ENCODE measurements at places on chromosomes 16 and 17.

GRCh38 chr17:43587647-43588046 is 41.5 kb upstream of the ETV4 start:
- no peak overlapping the region for H3K4me3 ChIP-seq
- no peak for ATAC-seq
- no peaks in the 10 kb centered on the region for H3K36me3 ChIP-seq
- no peak overlapping the region for H3K27ac ChIP-seq
- peaks cover 5% of the 10 kb centered on the region for H3K4me1 ChIP-seq

GRCh38 chr17:80191865-80192661 is 22.2 kb downstream of the CARD14 start:
- no peak overlapping the region for H3K27ac ChIP-seq
- no peak overlapping the region for H3K4me3 ChIP-seq
- H3K36me3 ChIP-seq: no peaks in the 10 kb centered on the region

DNA sequence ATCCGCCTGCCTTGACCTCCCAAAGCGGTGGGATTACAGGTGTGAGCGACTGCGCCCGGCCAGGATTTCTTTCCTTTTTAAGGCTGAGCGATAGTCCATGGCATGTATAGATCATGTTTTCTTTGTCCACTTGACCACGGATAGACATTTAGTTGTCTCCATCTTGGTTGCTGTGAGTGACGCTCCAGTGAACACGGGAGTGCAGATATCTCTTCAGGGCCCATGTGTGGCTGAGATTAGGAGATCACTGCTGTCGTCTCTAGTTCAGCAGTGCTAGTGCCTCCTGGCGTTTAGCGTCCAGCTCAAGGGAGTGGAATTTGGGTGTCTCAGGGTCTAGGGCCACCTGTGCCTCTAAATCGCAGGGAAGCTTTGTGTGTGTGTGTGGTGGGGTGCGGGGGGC is 41.5 kb downstream of the ABCC1 start:
- H3K27ac ChIP-seq: peak overlapping the region; percentile 17
- H3K36me3 ChIP-seq: peaks cover 32% of the 10 kb centered on the region
- H3K4me1 ChIP-seq: peaks cover 82% of the 10 kb centered on the region
- no peaks in the 10 kb centered on the region for H3K27me3 ChIP-seq

DNA sequence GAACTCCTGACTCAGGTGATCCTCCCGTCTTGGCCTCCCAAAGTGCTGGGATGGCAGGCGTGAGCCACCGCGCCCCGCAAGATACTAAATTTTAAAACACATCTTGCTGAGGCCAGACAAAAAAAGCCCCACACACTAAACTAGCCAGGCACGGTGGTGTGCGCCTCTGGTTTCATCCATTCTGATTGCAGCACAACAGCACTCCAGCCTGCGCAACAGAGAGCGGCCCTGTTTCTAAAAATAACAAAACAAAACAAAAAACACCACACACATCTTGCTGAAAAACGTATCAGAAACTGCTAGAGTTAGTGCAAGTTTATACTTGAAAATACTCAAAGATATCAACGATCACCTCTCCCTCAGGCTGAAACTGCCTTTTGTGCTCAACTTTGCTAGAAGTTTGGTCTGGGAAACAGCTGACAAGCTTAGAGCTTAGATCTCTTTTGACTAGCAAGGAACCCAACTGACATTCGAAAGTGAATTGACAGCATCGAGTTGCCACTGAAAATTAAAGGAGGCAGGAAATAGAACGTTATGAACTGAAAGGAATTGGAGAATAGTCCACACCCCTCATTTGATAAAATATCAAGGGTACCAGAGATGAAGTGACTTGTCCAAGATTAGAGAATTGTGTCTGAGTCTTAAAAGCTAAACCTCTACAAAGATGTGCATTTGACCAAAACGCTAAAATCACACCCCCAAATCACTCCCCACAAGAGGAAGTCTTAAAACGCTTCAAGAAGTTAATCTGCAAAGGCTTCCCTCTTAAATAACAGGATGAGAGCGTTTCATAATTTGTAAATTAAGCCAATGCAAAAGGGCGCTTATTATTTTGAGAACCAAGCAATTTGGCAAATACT is 908 bp downstream of the COG4 start:
- no peak for ATAC-seq
- peaks cover 43% of the 10 kb centered on the region for H3K36me3 ChIP-seq
- no peaks in the 10 kb centered on the region for H3K27me3 ChIP-seq
- peak overlapping the region; percentile 100 for H3K27ac ChIP-seq
- H3K4me1 ChIP-seq: peaks cover 43% of the 10 kb centered on the region

DNA sequence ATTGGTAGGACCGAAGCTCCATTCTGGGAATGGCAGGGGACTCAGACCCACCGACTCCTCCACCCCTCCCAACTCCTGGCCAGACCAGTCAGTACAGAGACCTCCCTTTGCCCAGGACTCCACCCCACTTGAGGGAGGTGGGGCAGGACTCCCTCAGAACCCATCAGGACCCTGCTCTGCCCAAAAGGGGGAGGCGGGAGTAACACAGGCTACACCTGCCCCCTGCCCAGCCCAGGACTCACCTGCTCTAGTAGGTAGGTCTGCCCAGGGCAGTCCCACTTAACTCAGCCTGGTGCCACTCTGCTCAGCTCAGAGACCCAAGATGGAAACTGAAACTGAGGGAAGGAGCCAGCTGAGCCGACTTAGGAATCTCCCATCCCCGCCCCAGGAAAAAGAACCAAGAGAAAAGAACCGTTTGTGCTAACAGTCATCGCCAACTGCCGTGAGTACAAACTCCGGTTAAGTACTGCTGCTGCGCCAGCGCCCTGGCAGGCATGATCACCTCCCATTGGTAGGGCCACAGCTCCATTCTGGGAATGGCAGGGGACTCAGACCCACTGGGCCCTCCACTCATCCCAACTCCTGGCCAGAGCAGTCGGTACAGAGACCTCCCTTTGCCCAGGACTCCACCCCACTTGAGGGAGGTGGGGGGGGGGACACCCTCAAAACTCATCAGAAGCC is 503 bp downstream of the DHX58 start:
- no peak for ATAC-seq
- peaks cover 79% of the 10 kb centered on the region for H3K4me1 ChIP-seq
- peak overlapping the region; percentile 90 for H3K27ac ChIP-seq
- H3K36me3 ChIP-seq: peaks cover 17% of the 10 kb centered on the region
- H3K4me3 ChIP-seq: peak overlapping the region; percentile 71

DNA sequence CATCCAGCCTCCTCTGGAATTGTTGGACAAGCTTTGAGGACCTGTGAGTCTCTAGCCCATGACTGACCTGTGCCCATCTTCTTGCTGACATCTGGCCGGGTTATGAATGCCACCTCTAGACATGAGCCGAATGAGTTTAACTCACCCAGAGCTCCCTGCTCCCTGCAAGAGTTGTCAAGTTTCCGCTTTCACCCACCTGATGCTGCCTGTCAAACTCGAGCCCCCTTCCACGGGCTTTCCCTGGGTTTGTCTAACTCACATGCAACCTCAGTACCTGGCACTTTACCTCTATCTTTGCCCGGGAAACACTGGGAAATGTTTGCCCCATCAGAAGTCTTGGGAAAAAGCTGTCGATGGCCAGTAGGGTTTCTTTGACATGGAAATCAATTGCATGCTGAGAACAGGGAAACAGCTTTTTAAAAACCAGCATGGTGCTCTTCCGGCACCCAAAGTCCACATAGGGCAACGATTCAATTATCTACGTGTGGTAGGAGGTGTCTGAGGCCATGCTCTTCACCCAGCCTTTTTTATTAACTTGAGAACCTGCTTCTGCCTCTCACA is 33.8 kb upstream of the DNAH17 start:
- peaks cover 28% of the 10 kb centered on the region for H3K27me3 ChIP-seq
- H3K4me3 ChIP-seq: no peak overlapping the region
- H3K4me1 ChIP-seq: no peaks in the 10 kb centered on the region
- ATAC-seq: no peak

DNA sequence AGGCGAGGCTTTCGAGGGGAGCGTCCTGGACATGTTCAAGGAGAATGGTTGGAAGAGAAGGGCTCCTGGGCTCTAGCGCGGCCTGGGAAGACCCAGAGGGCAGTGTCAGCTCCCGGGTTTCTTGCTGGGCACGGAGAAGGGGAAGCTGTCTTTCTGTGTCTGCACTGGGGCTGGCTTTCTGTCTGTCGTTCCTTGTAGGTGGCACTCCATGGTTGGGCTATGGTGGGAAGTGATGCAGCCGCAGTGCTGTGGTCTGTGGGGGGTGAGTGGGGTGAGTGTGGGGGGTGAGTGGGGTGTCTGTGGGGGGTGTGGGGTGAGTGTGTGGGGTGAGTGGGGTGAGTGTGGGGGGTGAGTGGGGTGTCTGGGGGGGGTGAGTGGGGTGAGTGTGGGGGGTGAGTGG is 13.7 kb downstream of the RNF213 start:
- H3K4me3 ChIP-seq: no peak overlapping the region
- no peaks in the 10 kb centered on the region for H3K27me3 ChIP-seq
- peaks cover 22% of the 10 kb centered on the region for H3K4me1 ChIP-seq
- peak; percentile 43 for ATAC-seq

- H3K27me3 ChIP-seq: no peaks in the 10 kb centered on the region
- H3K27ac ChIP-seq: peak overlapping the region; percentile 9
- no peak overlapping the region for H3K4me3 ChIP-seq
- peaks cover 5% of the 10 kb centered on the region for H3K36me3 ChIP-seq
- no peak for ATAC-seq
- H3K4me1 ChIP-seq: peaks cover 30% of the 10 kb centered on the region
These were observed 21.2 kb upstream of the MYO15B start for GRCh38 chr17:75566416-75566815.

- H3K4me3 ChIP-seq: no peak overlapping the region
- H3K36me3 ChIP-seq: no peaks in the 10 kb centered on the region
- H3K27ac ChIP-seq: no peak overlapping the region
These were observed 38.9 kb upstream of the CSNK2A2 start for GRCh38 chr16:58236831-58237230.

GRCh38 chr16:83724585-83724984 is 83.2 kb upstream of the HSBP1 start:
- H3K27me3 ChIP-seq: peaks cover 16% of the 10 kb centered on the region
- peaks cover 4% of the 10 kb centered on the region for H3K4me1 ChIP-seq
- ATAC-seq: no peak
- H3K27ac ChIP-seq: no peak overlapping the region
- H3K4me3 ChIP-seq: no peak overlapping the region

GRCh38 chr16:71297341-71297634 is 8.1 kb upstream of the CMTR2 start:
- H3K4me3 ChIP-seq: no peak overlapping the region
- no peak for ATAC-seq
- H3K36me3 ChIP-seq: no peaks in the 10 kb centered on the region

- no peak for ATAC-seq
- H3K27me3 ChIP-seq: peaks cover 38% of the 10 kb centered on the region
- H3K4me1 ChIP-seq: no peaks in the 10 kb centered on the region
- no peaks in the 10 kb centered on the region for H3K36me3 ChIP-seq
- H3K4me3 ChIP-seq: no peak overlapping the region
- no peak overlapping the region for H3K27ac ChIP-seq
These were observed 45.6 kb downstream of the CHD9NB start for GRCh38 chr16:53007095-53007494.

DNA sequence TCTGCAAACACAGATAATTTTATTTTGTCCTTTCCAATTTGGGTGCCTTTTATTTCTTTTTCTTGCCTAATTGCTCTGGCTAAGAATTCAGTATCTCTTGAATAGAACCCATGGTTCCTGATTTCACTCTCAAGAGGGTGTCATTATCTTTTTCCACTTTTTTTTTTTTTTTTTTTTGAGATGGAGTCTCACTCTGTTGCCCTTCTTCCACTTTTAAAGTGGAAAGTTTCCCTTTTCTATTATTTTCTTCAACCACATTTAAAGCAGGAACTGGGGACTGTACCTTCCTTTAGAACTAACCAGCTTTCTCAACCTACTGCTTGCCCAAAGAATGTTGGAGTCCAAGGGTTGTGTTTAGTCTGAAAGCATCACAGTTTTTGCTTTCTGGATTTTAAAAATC is 31.1 kb downstream of the SLFN11 start:
- peak overlapping the region; percentile 91 for H3K27ac ChIP-seq
- H3K4me3 ChIP-seq: peak overlapping the region; percentile 65
- no peaks in the 10 kb centered on the region for H3K27me3 ChIP-seq
- peaks cover 40% of the 10 kb centered on the region for H3K4me1 ChIP-seq
- peak; percentile 51 for ATAC-seq

- H3K4me1 ChIP-seq: no peaks in the 10 kb centered on the region
- H3K36me3 ChIP-seq: no peaks in the 10 kb centered on the region
- peaks cover 22% of the 10 kb centered on the region for H3K27me3 ChIP-seq
- H3K4me3 ChIP-seq: no peak overlapping the region
- ATAC-seq: no peak
- H3K27ac ChIP-seq: no peak overlapping the region
These were observed 66.4 kb downstream of the NXN start for GRCh38 chr17:913207-913606.

DNA sequence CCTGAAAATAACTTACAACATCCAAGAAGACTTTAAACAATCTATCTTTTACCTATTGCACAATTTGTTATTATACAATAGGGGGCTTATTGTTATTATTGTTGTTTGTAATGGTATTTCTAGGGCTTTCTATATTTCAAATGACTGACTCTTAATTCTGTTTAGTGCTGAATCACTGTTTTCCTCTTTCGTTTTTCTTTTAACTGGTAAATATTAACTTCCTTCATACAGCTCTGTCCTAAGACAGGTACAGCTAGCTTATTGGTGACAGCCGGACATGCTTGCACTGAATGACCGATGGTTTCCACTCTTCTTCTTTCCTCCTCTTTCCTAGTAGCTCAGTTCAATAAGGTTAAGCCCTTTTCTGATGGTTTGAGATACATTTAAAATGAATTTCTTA is 11.6 kb downstream of the KRTAP9-7 start:
- no peaks in the 10 kb centered on the region for H3K36me3 ChIP-seq
- no peak overlapping the region for H3K27ac ChIP-seq
- H3K27me3 ChIP-seq: peaks cover 14% of the 10 kb centered on the region
- no peak overlapping the region for H3K4me3 ChIP-seq
- H3K4me1 ChIP-seq: peaks cover 4% of the 10 kb centered on the region
- no peak for ATAC-seq

- no peak overlapping the region for H3K27ac ChIP-seq
- H3K4me3 ChIP-seq: no peak overlapping the region
- H3K4me1 ChIP-seq: peaks cover 9% of the 10 kb centered on the region
- H3K36me3 ChIP-seq: peaks cover 64% of the 10 kb centered on the region
These were observed 24.1 kb upstream of the KREMEN2 start for GRCh38 chr16:2939968-2940367.

DNA sequence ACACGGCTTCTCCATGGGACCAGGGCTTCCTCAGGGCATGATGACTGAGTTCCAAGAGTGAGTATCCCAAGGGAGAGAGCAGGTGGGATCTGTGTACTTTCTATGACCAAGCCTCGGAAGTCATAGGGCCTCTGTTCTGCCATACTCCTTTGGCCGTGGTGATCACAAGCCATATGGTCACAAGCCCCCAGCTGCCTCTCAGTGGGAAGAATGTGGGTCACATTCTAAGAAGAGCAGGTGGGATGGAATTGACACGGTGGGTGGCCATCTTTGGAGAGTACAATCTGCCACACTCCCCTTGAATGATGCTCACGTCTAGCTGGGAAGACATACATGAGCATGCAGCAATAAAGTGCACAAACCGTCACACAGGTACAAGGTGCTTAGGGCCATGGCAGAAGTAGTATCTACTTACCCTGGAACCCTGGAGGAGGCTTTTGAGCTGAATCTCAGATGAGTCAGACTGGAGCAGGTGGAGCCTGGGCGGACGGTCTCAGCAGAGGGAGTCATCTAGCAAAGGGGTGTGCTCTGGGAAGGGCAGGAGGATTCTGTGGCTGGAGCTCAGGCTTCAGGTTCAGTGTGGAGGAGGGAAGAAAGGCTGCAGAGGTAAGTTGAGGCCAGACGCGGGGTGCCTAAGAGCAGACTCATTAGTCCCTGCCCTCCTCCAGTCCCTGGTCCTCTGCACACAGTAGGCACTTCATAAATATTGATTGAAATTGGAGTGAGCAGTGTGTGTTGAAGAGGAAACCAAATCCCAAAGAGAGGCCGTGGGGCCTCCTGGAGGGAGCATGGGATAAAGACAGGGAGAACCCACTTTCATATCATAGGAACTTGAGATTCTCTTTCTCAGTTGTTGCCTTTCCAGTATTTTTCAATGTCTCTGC is 26.6 kb downstream of the GOSR2 start:
- peaks cover 10% of the 10 kb centered on the region for H3K36me3 ChIP-seq
- ATAC-seq: no peak
